ENCODE measurements at places on chromosomes 12 and 14.
A peak's percentile ranks its signal among the peaks of the same experiment; 100 is the strongest.

- DNase-seq, result no peak
Measured at GRCh38 chr14:59123975-59124374, 64.5 kb upstream of the DAAM1 start.

GRCh38 chr14:89207925-89208328, 209.1 kb downstream of the FOXN3 start:
- DNase-seq, result no peak

DNA sequence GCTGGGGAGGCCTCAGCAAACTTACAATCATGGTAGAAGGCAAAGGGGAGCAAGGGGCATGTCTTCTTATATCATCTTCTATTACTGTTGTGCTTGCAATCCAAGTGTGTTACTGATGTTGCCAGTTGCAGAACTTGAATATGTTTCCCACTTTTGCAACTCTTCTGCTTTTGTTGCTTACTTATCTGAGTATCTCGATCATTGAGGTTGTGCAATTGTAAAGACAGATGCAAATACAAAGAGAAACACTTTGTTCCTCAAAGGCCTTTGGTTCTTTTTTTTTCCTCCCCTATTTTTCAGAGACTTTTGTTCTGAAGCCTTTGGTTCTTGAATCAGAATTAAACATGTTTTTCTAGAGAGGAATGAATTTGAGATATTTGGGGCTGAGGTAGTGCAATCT, 3.7 kb upstream of the COX8C start:
- DNase-seq, result no peak

- DNase-seq, result no peak
Measured at GRCh38 chr14:52312931-52313355, 1.2 kb upstream of the PTGER2 start.

GRCh38 chr12:61566183-61566582, 694.0 kb upstream of the USP15 start:
- no peak for DNase-seq

GRCh38 chr12:90619943-90620342, 335.0 kb downstream of the CCER1 start:
- no peak for DNase-seq

DNA sequence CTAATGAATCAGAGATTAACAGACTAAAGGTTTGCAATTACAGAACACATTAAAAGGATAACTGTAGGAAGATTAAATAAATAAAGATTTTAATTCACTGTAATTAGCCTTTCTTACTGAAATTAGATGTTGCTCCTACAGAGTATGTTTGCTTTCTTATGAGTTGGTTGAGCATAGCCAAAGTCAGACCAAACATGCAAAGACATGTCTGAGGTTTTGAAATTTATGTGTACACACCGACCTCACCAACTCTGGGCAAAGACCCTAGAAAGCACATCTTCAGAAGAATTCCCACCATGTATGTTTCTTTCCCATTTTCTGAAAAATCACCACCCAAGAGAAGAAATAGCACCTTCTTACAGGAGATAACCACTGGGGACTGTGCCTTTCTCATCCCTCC, 159.2 kb downstream of the PAX9 start:
- DNase-seq, result no peak

GRCh38 chr12:92068459-92068858, 77.2 kb downstream of the BTG1 start:
- DNase-seq, result no peak

DNA sequence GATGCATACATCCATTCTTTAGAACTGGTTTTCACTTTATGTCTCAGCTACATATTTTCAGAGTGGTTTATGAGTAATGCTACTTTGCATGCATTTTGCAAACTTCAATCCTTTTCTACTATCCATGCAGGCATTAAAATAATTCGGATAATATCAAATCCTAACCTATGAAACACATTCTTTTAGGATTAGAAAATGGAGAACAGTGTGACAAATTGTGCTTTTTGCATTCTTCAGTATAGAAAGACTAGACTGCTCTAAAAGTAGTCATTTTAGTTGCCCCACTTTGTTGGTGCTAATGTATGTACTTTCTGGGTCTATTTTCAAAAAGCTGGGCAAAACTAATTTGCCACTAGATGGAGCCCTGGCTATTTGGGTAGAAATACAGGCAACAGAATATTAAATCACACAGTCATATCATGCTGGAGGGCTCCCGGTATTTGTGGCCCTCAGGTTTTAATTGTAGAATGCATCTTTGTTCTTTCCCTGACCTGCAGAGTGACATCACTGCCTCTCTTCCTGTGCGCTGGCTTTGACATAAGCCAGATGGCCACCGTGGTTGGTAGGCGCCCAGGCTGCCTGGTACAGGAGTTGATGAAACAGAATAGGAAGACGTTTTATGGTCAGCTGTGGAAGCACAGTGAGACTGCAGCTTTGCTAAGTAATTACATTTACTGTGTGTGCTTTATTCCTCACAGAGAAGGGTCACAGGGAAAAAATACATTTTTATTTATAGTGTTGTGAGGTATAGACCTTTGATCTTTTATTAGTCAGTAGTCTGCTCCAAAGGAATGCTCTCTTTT, 28.1 kb downstream of the MSRB3 start:
- peak; percentile 23 for DNase-seq

- peak; percentile 56 for DNase-seq
Measured at GRCh38 chr12:116508145-116509121, 50.7 kb upstream of the MAP1LC3B2 start.

DNA sequence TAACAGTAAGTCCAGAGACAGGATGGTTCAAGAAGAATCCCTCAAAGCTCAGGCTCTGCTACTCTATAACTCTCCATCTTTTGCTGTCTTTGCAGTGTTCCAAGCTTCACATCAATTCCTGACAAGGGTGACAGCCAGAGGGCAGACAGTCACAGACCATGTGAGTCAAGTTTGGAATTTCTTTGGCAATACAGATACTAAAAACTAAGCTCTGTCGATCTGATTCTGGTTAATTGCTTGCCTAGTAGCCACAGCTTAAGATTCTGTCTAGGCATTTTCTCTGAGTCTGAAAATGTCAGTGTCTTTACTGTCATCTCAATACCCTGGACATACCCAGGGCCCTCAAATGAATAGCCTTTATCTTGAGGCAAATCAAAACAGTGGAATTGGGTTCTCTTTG, 153.7 kb downstream of the CEP128 start:
- DNase-seq, result no peak

GRCh38 chr12:26431211-26431610, 235.8 kb downstream of the SSPN start:
- no peak for DNase-seq

- DNase-seq, result no peak
Measured at GRCh38 chr14:103129301-103130016, 6.2 kb downstream of the TNFAIP2 start.

DNA sequence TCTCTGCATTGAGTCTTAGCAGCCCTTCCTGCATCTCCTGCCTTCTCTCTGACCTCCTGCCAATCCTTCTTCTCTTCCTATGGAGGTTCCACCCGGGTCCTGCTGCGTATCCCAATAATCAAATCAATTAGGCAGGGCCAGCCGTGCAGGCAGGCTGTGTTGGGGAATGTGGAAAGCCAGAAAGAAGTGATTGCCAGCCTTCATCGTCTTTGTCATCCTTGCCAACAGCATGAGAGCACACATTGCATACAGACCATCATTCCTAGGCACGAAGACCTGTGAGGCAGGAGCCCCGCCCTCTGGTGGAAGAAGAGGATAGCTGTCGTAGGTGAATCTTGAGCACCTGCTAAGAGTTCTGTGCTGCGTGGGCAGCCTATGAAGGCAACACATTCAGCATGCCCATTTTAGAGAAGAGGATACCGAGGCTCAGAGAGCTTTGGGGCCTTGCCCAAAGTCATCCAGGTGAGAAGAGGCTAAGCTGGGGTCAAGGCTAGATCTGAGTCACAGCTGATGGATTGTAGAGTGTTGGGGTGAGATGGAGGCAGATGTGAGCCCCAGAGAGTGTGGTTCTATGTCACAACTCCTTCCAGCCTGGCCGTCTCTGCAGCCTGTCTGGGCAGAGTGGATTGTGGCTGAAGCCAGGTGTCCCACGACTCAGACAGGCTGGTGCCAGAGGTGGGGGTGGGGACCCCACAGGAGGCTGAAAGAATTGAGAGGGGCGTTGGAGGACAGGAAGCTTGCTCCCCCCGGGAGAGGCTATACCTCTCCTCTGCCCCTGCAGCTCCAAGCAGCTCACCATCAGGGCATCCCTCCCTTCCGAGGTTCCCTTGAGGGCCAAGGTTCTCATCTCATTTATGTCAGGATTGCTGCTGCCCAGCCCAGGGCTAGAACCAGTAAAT, 12.7 kb downstream of the C14orf132 start:
- DNase-seq, result no peak

- no peak for DNase-seq
Measured at GRCh38 chr12:26617513-26617912, 215.5 kb downstream of the ITPR2 start.

DNA sequence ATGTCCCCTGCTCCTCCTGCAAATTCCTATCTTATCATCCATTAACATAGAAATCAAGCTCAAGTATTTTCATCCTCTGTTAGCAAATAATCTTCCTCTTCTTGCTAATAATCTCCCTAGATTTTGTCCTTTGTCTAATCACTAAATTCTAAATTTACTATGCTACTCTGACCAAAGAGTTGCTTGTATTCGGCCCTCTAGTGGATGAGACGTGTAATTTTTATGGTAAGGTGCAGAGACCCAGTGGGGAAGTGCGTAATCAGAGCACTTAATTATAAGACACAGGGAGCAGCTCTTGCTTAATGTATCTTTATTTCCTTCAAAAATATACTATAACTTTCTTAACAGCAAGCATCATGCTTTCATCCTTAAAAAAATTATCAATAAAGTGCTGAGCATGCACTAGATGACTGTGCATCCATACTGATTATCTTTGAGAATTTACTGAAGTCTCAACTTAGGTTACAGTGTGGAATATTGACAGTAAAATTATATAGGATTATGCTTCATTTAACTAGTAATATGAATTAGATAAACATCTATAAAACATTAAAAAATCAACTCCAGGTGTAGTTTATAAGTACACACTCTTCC, 212.6 kb downstream of the SLC16A7 start:
- DNase-seq, result no peak

- no peak for DNase-seq
Measured at GRCh38 chr12:1050059-1050707, 59.2 kb downstream of the ERC1 start.

- DNase-seq, result no peak
Measured at GRCh38 chr14:59826150-59826549, 44.4 kb downstream of the RTN1 start.

- DNase-seq, result no peak
Measured at GRCh38 chr12:52715416-52715815, 12.1 kb upstream of the KRT77 start.

GRCh38 chr12:90970471-90970870, 15.5 kb upstream of the CCER1 start:
- DNase-seq, result no peak

DNA sequence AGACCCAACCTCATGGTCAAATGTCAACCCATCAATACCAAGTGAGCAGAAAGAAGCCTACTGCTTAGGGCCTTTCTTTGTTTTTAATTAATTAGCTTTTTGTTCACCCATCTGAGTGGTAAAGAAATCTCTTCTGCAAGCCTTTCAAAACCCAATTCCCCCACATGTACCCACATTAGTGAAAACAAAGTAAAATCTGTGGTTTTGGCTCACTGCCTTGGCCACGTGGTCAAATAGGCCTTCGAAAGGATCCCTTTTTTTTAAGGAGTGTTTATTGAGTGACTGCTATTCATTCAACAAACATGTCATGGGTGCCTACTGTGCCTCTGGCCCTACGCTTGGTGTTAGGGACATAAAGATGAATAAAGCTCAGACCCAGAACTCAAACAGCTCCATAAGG, 160.1 kb downstream of the NUAK1 start:
- peak; percentile 14 for DNase-seq

DNA sequence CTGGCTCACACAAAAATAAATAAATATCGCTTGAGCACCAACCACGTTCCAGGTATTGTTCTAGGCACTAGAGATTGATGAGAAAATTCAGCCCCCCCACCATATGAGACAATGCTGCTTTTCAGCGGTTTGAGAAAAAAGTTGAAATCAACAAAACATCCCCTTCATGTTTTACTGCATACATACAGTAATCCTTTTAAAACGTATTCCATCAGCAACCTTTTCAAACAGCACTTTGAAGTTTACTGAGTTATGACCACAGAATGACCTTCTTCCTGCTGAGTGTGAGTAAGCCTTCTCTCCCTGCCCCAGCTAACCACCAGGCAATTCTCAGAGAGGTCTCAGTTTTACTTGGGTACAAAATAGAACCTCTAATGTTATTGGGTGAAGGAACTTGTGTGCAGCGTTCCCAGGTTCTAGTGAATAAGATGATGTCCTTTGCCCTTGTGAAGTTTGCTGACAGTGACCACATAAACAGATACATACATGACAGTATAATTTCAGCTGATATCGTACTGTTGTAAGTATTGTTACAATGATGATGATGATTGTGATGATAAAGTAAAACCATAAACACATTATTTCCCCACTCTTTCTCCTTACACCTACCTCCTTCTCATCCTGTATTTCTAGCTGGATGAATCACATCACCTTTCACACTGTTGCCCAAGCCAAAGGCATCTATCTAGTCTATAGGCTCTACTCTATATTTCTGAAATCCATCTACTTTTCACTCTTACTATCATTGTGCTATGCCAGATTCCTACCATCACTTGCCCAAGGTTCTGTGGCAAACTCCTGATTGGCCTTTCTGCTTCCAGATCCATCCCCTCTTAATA, 124.4 kb upstream of the KRR1 start:
- DNase-seq, result no peak

DNA sequence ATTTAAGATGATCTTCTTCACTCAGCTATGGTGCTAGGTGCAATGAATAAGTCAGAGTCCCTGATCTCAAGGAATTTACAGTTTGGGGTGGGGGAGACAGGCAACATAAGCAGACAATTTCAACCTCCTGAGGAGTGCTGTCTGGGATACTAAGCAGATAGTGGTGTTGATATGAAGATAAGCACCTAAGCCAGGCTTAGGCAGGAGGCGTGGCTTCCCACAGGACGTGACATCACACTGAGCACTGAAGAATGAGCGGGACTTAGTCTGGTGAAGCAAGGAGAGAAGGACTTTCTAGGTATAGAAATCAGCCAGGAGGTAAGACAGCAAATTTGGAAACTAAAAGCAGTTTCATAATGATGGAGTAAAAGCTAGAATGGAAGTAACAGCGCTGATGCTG, 6.8 kb downstream of the PRPH start:
- DNase-seq, result no peak

DNA sequence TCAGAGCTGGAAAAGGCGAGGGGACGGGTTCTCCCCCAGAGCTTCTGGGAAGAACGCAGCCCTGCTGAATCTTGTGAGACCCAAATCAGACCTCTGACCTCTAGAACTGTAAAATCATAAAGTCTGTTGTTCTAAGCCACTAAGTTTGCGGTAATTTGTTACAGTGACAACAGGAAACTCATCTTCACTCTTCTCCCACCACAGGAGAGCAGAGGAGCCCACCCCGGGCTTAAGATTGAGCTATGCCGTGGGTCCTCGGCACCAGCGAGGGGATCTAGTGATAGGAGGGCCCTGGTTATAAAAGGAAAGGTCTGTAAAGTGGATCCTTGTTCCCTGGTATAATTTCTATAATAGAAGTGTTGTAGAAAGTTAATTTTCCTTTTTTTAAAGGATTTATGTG, 7.6 kb downstream of the MLXIP start:
- no peak for DNase-seq
